ENCODE measurements at places on chromosomes 6 and 20.

DNA sequence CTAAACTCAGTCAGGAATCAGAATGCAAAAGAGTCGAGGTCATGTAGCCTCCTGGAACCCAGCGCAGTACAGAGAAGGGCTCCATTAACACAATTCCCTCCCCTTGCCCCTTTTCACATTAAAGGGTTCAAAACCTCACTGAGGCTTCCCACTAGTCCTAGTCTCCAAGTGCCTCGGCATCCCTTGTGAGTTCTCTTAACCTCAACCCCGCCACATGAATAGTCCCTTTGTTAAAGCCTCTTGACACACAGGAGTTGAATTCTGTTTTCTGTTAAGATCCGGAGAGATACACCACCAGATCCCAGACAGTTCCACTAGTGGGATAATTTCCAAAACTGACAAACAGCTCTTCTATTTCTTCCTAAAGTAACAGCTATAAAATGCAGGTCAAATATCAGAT, 17.8 kb downstream of the PTPRT start:
- no peak for DNase-seq

DNA sequence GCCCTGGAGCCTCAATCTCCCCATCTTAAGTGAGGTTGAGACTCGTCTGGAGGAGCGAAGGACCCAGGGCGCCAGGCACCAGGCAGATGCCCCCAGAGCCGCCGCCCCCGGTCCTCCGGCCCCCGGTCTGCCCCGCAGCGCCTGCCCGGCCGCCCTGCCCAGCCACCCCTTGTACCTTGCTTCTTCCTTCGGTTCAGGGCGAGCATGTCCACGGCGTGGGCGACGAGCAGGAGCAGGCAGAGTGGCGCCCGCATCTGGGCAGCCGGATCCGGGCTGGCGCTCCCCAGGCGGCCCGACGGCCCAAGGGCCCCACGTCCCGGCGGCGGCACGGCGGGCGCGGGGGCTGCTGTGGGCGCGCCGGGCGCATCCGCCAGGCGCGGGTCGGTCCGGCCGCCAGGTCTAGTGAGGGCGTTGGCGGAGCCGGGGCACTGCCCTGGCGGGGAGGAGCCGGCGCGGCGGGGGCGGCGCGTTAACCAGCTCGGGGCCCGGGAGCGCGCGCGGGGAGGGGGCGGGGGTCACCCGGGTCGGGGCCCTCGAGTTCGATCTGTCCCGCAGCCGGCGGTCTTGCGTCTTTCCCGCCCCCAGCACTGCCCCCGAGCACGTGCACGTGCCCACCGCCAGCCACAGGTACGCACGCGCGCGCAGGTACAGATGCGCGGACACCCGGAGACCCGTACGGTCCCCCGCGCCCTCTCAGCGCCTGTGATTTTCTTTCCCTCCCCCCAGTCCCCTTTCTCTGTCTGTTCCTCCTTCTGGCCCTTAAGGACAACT, at the start of gene RSPO4:
Gene RSPO4 (minus strand): TSS at position 401 of the 771 bp plus-strand sequence. CDS start 147 bp downstream, at position 254.
- DNase-seq, result no peak

DNA sequence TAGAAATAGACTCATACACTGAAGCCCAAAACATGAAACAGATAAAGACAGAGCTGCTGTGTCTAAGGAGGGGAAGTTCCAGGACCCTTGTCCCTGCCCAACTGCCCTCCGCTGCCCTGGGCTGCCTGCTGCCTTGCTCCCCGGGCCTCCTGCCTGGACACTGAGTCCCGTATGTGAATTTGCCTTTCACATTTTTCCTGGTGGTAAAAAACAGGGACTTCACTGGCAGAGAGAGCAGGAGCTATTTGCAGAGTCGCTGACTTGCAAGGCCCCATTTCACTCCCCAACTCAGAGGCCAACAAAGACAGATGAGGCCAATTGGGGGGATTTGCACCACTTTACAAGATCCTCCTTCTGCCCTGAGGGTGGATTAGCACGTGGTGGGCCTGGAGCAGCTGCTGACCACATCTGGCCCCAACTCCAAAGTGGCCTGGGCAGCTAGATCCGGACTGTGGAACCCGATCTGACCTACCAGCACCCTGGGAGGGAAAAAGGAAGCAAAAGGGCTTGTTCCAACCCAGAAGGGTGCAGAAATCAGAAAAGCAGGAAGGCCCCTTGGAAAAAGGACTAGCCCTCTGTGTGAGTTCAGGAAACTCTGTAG, 61.4 kb downstream of the NOL4L start:
- no peak for DNase-seq

DNA sequence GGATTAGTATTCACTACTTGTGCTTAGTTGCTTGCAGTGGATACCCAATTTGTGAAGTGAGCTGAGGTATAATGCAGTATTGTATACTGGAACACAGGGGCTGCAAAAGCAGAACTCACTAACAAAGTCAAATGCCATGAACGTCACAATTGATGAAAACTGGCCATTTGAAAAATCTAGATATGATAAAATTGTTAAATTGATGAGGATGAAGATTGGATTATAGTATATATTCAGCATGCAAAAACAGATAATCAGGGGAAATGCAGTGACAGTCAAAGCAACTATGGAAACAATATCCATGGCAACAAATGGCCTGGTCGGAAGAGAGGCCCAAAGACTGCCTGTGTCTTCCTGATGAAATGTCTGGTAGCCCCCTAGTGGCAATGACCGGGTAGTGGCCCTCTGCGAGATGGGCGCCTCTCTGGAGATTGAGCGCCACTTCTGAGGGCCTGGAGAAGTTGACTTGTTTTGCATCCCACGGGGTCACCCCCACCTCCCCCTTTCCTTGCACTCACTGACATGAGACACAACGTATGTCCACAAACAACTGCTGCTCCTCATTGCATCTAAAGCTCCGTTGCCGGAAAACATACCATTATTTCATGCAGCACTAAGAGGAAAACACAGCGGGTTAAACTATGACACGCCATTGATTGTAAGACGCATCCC, 43.6 kb downstream of the C6orf15 start:
- DNase-seq, result peak; percentile 64

- no peak for DNase-seq
Measured at GRCh38 chr20:32830437-32830836, 10.7 kb downstream of the MAPRE1 start.

- DNase-seq, result no peak
Measured at GRCh38 chr6:168527451-168528210, 86.6 kb downstream of the SMOC2 start.

DNA sequence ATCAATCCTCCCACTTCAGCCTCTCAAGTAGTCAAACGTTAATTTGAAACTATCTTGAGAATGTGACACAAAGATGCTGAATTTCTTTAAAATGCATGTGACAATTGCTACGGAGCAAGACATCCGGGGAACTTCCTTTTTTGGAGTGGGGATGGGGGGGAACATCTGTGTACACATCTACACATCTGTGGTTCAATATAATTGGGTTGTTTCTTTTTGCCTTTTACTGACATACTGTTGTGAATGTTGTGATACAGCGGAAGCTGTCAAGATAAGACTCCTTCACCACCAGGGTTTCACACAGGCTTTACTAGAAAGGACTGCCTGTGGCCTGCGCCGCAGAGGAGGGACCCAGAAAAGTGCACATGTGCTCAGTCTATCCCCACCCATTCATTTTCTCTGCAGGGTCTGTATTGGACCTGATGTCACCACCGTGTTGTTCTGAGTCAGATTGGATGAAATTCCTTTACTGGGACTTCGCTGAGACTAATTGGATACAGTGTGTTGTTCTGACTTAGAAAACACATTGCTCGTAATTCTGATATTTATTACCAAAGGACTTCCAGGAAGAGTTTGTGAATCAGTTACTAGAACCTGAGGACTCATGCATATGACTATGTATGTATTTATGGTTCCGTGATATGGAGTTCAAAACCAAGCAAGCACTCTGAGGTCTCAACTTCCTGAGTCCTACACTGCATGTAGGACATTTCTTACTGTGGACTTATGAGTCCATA, 98.7 kb upstream of the SGK1 start:
- DNase-seq, result no peak

- peak; percentile 80 for DNase-seq
Measured at GRCh38 chr6:26233649-26234420, 131.2 kb upstream of the BTN3A2 start.

- DNase-seq, result no peak
Measured at GRCh38 chr6:79250559-79250958, 16.1 kb upstream of the HMGN3 start.

DNA sequence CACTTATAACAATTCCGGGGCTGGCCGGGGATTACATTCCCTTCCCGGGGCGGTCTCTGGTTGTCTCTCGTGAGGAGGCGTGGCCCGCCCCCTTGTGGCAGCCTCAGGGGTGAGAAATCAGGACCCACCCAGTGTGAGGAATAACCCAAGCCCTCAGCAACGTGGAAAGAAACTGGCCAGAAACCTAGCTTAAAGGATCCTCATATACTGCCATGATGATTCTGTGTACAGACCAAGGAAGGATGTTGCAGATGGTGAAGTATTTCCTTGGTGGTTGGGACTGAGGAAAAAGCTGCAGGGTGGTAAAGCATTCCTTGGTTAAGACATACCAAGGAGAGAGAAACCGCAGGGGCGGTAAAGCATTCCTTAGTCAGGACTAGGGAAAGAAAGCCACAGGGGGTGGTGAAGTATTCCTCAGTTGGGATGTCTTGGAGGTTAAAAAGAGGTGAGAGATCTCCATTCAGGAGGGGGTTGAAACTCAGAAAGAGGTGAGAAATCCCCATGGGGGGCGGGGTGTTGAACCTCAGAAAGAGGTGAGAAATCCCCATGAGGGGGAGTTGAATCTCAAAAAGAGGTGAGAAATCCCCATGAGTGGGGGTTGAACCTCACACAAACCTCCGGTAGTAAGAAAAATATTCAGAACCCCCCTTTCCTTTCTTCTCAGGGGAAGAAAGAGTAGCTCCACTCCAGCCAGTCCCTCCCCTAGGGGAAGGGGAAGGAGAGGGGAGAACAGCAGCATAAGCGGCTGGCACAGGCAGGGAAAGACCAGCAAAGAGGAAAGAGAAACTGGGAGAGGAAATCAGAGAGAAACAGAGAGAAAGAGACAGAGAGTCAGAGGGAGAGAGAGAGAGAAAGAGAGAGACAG, 238.1 kb downstream of the RNGTT start:
- DNase-seq, result no peak

GRCh38 chr20:35954907-35955251, 577 bp upstream of the SCAND1 start:
- DNase-seq, result peak; percentile 43

- peak; percentile 70 for DNase-seq
Measured at GRCh38 chr20:1674361-1674760, 16.8 kb upstream of the SIRPG start.

GRCh38 chr20:46965477-46965876, 70.8 kb downstream of the EYA2 start:
- DNase-seq, result no peak

GRCh38 chr20:46580613-46581205, 30.3 kb upstream of the OCSTAMP start:
- DNase-seq, result no peak

DNA sequence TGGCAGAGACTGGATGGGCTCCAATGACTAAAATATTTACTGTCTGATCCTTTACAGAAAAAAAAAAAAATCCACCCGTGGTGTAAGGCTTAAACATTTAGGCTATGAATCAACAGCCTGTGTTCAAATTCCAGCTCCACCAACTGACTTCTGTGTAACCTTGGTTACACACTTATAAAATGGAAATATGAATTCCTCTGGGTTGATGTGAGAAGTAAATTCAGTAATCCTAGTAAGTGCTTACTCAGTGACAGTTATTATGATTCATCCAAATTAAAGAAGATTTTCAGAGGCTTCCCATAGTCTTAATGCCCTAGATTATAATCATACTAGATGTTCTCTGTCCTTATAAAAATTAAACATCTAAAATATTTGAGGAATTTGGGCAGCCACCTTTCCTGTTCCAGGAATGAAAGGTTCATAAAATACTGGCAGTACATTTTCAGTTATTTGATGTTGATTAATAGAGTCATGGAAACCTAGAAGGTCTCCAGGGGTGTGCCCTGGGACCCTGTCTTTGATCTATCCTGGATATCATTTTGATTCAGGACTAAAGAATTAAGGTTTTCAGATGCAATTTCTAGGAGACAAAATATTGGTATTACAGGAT, 180.3 kb upstream of the ZNF217 start:
- DNase-seq, result no peak

DNA sequence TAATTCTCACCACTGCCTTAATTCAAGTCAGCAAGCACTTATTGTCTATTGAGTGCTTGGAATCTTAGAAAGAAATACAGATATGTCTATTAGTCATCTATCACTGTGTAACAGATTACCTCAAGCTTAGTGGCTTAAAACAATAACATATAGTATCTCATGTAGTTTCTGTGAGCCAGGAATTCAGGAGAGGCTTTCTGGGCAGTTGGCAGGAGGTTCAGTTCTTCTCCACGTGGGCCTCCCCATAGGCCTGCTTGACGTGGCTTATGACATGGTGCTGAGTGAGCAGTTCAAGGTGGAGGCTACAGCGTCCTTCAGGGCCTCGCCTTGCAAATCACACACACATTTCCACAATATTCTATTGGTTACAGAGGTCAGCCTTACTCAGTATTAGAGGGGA, 69.7 kb downstream of the DTD1 start:
- DNase-seq, result no peak

DNA sequence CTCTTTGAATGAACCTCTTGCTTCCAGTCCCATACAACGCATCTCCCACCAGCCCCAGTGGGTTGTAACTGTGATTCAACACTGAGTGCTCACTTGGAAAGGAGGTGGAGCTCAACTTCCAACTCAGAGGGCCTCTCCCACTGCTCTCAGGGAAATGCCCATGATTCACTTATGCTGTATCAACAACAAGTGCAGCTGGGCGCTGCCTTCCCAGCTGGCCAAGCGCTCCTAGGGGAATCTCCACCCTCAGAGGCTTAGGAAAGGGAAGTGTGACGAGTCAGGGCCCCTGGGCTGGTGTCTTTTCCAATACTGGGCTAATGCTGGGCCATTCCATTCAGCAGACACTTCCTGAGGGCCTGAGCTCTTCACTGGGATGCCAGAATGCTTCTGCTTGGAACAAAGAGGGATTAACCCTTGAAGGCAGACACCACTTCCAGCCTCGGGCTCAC, 8.1 kb upstream of the OCSTAMP start:
- no peak for DNase-seq

- DNase-seq, result no peak
Measured at GRCh38 chr6:118371955-118372354, 176.1 kb upstream of the PLN start.

DNA sequence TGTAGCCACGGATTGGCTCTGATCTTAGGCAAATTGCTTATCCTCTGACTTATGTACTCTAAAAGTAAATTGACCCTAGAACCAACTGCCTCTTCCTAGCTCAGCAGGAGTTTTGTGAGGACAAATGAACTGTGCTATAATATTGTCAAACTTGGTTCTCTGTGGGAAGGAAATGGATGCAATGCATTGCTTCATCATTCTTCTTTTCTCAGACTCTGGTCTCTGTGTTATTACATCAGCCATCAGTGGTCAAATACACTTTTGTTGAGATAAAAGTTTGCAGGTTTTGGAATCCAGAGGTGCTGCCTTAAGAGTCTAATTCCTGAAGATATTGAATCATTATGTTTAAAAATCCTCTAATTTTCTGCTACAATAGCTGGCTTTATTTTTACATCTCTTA, 64.9 kb downstream of the SLC24A3 start:
- DNase-seq, result no peak
